ENCODE measurements at places on chromosomes 6 and 20. TPM values are rescaled to one million over a fixed set of nuclear protein-coding genes. Genes with fewer than 3 reads are reported as not detected.

DNA sequence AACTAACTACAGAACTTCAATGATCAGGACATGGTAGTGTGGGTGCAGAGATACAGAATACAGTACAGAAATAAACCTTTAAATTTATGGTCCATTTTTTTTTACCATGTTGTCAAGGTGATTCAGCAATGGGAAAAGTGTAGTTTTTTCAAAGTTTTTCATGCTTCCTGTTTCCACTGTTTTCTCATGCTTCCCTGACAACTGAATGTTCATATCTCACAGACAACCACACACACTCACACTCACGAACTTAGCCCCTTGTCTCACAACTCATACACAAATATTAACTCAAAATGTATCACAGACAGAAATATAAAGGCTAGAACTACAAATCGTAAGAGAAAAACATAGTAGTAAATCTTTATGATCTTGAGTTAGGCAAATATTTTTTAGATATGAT is 232.6 kb upstream of the CDYL start:
- H3K27me3 ChIP-seq, result no peaks in the 10 kb centered on the region
- no peak for DNase-seq
- H3K27ac ChIP-seq, result no peak overlapping the region
- H3K36me3 ChIP-seq, result no peaks in the 10 kb centered on the region

The ILRUN gene
- total RNA-seq, result 55.7 TPM

The PRND gene
- total RNA-seq, result not detected

- DNase-seq, result no peak
- H3K27me3 ChIP-seq, result no peaks in the 10 kb centered on the region
- H3K36me3 ChIP-seq, result no peaks in the 10 kb centered on the region
- no peaks in the 10 kb centered on the region for H3K4me1 ChIP-seq
Measured at GRCh38 chr20:41006126-41006935, 22.3 kb upstream of the TOP1 start.

The MOG gene
- total RNA-seq, result not detected

DNA sequence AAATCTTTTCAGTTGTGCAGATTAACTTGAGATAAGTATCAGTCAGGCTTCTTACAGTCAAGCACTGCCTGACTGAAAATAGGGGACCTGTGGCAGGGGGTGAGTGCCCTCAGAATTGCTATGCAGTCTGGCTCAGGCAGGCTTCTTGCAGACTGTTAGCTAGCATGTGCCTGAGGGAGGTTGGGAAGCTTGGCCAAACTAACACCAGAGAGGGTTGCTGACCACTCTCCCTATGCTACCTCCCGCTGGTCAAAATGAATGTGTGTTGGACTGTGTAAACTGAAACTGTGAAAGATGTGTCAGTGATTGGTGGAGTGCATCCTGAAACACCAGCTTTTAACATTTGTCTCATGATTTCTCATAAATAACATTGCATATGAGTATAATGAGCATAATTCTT is 622.3 kb upstream of the IMPG1 start:
- DNase-seq, result no peak
- no peaks in the 10 kb centered on the region for H3K36me3 ChIP-seq
- no peak overlapping the region for H3K27ac ChIP-seq
- no peaks in the 10 kb centered on the region for H3K4me1 ChIP-seq

- no peaks in the 10 kb centered on the region for H3K27me3 ChIP-seq
- no peak for DNase-seq
- no peak overlapping the region for H3K27ac ChIP-seq
- peaks cover 16% of the 10 kb centered on the region for H3K36me3 ChIP-seq
- no peak overlapping the region for H3K4me3 ChIP-seq
Measured at GRCh38 chr20:24978513-24978912, 14.0 kb downstream of the APMAP start.

DNA sequence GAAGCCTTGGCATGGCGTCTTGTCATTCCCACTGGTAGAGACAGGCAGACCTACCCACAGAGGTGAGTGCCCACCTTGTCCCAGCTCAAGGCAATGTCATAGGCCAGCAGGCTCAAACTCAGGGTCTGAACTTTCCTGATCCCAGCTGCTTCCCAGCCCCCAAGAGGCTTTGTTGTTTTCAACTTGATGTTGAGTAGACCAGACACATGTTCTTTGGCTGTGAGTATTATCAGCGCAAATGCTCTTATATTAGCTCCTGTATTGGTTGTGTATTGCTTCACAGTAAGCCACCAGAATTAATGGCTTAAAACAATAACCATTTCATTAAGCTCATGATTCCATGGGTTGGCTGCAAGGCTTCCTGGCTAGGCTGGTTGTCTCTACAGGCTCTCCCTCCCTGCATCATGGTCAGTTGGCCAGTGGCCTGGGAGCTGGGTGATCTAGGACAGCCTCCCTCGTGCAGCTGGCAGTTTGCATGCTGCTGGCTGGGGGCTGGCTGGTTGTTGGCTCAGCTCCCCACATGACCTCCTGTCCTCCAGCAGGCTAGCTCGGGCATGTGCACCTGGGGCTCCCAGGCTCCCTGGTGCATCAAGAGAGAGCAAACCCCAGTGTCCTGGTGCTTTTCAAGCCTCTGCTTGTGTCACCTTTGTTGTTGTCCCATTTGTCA is 21.6 kb downstream of the TOX2 start:
- H3K4me1 ChIP-seq, result peaks cover 12% of the 10 kb centered on the region
- no peak overlapping the region for H3K4me3 ChIP-seq
- no peak for DNase-seq
- H3K36me3 ChIP-seq, result no peaks in the 10 kb centered on the region
- no peak overlapping the region for H3K27ac ChIP-seq

DNA sequence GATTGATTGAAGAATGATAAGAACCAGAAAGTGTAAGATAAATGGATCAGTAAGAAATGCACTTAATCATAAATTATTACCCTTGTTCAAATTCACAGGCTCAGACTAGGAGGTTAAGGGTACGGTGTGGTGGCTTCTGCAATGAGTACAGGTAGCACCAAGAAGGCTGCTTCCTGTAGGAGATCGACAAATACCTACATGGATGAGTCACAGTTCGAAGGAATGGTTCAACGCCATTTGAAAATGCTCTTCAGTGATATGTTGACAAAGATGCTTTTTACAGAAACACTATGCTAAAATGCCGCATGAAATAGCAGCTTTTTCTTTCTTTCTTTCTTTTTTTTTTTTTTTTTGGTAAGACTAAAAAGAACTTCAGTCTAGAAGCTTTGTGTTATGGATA is 116.2 kb downstream of the DTNBP1 start:
- H3K36me3 ChIP-seq, result no peaks in the 10 kb centered on the region
- H3K27ac ChIP-seq, result no peak overlapping the region
- H3K4me3 ChIP-seq, result no peak overlapping the region
